ENCODE measurements at places on chromosomes 4 and X.

GRCh38 chrX:15471028-15471427, 22.1 kb downstream of the PIR start:
- DNase-seq: peak; percentile 24

DNA sequence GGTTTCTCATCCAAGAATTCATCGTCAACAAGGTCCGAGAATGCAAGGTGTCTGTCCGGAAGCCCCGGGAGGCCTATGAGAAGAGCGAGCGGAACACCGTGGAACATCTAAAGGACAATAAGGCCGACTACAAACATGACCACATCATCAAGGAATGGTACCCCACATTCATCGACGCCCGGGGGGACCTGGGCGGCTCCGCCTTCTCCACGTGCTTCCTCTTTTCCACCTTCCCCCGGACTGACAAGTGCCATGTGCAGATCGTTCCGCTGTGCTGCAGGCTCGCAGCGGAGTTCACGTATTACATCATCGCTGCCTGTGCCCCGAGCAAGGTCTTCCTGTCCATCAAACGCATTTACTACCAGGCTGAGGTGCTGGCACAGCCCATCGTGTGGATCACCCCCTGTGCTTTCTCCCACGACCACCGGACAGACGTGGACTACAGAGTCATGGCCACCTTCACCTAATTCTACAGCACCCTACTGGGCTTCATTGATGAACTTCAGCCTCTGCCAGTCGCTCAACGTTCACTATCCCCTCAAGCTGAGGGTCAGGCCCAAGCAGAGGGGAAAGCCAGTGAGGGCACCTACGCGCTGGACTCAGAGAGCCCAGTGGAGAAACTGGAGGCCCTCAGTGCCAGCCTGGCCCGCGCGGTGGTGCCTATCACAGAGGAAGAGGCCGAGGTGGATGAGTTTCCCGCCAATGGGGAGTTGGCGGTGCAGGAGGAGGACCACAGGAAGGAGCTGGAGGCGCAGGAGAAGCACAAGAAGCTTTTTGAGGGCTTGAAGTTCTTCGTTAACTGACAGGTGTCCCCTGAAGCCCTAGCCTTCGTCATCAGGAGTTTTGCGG, 125.9 kb upstream of the PABPC4L start:
- DNase-seq: no peak

- no peak for DNase-seq
Observed at GRCh38 chr4:40916218-40916555, 166.4 kb downstream of the NSUN7 start.

- DNase-seq: no peak
Observed at GRCh38 chr4:185840201-185840600, 28.2 kb upstream of the SORBS2 start.

DNA sequence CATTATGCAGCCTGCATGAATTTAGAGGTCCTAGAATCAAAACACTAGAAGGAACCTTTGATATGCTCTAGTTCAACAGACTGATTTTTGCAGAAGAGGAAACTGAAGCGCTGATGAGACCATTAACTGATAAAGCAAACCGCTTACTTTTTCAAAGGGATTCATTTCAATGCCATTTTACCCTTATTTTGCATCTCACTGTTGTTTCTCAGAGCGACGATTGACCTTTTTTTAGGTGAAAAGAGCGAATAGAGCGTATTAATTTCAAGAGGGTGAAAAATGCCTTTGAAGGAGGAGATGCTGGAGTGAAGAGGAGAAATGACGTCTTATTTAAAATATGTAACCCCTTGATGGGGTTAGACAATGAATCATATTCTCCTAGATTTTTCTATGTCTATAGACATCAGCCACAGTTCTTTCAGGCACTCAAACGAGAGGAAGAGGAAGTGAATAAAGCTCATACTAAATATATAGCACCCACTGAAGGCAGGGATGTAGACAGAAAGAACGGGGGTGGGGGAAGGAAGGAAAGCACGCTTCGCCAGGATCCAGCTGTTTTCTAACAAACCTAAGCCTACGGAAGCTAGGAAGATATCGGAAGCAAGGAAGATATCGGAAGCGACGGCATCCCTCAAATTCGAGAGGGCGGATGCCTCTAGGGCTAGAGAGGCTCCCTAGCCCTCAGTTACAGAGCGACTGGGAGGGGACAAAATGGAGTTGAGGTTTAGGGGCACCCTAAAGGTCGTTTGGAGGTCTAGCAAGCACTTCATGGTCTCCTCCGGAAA, 848 bp downstream of the ACSL4 start:
- no peak for DNase-seq

DNA sequence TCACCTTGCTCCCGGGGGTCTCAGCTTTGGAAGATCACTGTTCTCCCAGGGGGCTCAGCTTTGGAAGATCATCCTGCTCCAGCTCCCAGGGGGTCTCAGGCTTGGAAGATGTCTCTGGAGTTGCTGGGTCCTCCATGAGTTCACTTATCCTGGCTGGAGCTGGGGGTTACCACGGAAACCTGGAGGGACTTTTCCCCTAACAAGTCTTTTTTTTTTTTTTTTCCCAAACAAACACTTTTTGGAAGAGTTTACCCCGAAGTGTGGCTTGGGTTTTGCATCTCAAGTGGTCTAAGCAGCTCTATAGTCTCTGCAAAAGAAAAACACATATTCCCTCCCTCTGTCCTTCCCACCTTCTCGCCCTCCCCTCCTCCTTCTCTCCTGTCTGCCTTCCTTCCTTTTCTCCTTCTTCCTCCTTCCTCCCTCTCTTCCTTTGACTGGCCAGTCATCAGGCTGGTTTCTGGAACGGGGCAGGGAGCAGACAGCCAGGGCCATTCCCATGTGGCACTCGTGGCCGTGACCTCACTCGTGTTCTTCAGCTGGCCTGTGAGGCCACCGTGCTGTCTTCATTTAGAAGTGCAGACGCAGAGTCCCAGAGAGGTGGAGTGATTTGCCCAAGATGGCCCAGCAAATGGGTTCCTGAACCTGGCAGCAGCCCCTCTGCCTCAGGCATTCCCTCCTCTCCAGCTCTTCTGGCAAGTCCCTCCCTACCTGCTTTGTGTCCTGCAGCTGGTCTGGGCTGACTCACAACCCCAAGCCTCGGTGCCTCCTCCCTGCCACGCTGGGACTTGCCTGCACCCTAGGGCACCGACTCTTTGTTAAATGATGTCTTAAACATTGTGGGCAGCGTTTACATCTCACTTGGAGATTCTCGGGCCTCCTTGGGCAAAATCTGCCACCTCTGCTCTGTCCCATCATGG, 25.9 kb upstream of the HMX1 start:
- no peak for DNase-seq

- no peak for DNase-seq
Observed at GRCh38 chr4:34964613-34965012, 1279.7 kb downstream of the ARAP2 start.

- DNase-seq: no peak
Observed at GRCh38 chrX:109793191-109793590, 60.1 kb upstream of the ACSL4 start.

- no peak for DNase-seq
Observed at GRCh38 chr4:147325571-147325981, 155.3 kb upstream of the EDNRA start.

DNA sequence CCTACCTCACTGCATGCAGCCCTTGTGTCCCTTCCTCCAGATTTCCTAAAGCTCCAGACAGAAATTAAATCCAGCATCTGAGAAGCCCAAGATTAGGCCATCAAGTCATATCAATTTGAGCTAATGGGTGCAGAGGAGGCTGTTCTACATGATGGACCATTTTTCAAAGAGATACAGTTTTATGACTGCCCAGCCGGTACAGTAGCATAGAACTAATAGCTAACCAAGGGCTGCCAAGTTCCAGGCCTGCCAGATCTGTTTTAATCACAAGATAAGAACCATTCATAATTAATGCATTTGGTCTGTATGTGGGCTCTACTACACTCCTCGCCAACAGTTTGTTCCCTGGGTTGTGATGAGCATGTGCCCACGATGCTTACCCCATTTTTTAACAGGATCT, 73.9 kb upstream of the PLAC1 start:
- DNase-seq: no peak

- DNase-seq: no peak
Observed at GRCh38 chr4:188620608-188621007, 481.4 kb downstream of the TRIML1 start.

- DNase-seq: no peak
Observed at GRCh38 chr4:85399270-85399669, 75.7 kb upstream of the ARHGAP24 start.

GRCh38 chr4:105179539-105180401, 33.1 kb downstream of the TET2 start:
- DNase-seq: no peak

- no peak for DNase-seq
Observed at GRCh38 chr4:10697086-10697485, 12.5 kb upstream of the CLNK start.

GRCh38 chr4:169414913-169415312, 144.2 kb upstream of the SH3RF1 start:
- DNase-seq: no peak

- no peak for DNase-seq
Observed at GRCh38 chrX:136112778-136113177, 34.6 kb upstream of the FHL1 start.

GRCh38 chrX:129983575-129984110, 1.2 kb downstream of the BCORL1 start:
- no peak for DNase-seq

DNA sequence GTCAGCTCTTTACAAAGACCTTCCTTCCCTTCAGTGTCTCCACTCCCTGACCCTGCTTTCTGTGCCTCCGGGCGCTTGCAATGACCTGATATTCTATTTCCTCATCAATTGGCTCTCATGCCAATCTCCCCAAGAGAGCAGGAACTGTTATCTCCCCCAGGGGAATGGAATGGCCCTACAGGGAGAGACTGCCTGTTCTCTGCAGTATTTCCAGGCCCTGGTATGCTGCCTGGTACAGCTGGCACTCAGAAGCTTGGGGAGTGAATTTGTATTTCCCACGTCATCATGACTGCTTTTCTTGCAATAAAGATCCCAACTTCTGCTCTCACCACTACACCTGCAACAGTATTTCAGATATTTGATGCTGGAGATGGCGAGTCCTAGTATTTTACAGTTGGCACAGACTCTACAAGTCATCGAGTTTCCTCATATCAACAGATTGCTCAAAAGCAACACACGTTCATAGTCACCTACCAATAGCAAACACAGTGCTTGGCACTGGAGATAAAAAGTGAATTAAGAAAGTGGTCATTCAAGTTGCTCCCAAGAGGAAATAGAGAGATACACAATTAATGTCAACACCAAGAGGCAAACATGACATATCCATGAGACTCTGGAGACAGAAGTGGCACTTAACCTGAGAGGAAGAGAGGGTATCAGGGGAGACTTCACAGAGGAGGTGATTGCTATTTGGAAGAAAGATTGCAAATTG, 90.5 kb upstream of the EGFL6 start:
- DNase-seq: no peak

Data from stimulated activated CD4-positive, alpha-beta T cell treated with anti-CD3 and anti-CD28 coated beads, Interleukin-1b, Interleukin-23, amount 100 ng/mL, for 4 hours (primary cell).